ENCODE measurements at places on chromosomes 3 and 15. TPM values are rescaled to one million over a fixed set of nuclear protein-coding genes. Genes with fewer than 3 reads are reported as not detected.
A peak's percentile ranks its signal among the peaks of the same experiment; 100 is the strongest.

DNA sequence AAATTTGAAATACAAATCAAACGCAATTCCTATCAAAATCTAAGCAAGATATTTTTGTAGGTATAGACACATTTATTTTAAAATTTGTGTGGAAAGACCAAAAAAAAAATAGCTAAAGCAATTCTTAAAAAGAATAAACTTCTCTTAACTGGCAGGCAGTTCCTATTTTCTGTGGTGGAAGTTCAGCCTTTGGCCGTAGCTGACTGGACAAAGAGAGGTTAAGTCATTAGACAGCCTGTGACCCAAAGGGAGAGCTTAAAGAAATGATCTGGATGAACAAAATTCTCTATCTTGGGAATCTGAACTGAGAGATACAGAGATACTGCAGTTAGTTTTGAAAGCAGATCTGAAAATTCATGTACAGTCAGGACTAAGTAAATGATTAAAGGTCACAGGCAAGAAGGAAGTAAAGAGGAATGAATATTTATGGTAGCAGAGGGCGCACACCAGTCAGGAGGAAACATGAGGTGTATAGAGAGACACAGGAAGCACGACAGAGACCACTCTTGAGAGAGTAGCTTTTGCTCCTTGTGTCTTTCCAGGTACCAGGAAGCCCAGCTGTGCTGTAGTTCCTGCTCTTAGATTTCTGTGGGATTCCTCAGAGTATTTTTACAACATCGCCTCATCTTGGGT is 57.5 kb downstream of the TPRG1 start:
- no peak for DNase-seq

Gene FAN1
- 16.9 TPM for total RNA-seq

Gene MME
- total RNA-seq: 18.4 TPM

- no peak for DNase-seq
Measured at GRCh38 chr15:64247535-64247905, 84.7 kb upstream of the PPIB start.

- no peak for DNase-seq
Measured at GRCh38 chr3:108590460-108590859, 938 bp downstream of the DZIP3 start.

- DNase-seq: no peak
Measured at GRCh38 chr15:94582368-94582767, 351.0 kb downstream of the MCTP2 start.

Gene GOLGA8S
- total RNA-seq: not detected

Gene CCR9
- not detected for total RNA-seq

- no peak for DNase-seq
Measured at GRCh38 chr3:10354361-10355015, 33.6 kb upstream of the SEC13 start.

DNA sequence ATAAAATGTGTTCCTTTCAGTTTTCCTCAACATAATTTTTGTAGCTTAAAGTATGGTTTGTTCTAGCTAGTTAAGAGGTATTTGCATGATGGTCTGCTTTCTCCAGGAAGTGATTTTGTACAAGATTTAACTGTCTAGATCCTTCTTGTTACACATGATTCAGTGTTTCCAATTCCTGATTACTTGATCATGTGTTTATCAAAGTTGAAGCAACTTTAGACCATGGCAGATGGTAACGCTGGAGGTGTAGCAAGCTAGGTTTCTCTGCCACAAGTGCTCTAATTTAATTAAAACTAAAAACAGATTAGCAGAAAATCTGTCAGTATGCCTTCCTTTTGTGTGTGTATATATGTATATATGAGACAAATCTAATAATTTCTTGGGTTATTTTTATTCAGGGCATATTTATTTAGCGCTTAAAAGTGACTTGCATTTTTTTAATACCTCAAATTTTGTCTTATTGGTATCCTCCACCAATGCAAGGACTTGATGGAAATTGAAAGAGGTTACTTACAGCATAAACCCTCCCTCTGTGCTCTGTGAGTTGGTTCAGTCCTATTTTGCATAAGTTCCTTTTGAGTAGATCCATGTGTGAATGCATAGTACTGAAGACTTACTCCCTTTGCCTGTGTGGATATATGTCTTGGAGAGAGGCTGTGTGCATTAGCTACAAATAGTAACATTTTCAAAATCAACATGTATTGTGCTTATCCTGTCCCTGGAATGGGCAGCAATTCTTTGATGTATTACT is 157.3 kb upstream of the CGNL1 start:
- no peak for DNase-seq

GRCh38 chr3:64058566-64058965 is 35.3 kb upstream of the PSMD6 start:
- DNase-seq: no peak

Gene LNP1
- total RNA-seq: 4.4 TPM

Gene DPPA2
- total RNA-seq: not detected

Gene C3orf22
- total RNA-seq: not detected

DNA sequence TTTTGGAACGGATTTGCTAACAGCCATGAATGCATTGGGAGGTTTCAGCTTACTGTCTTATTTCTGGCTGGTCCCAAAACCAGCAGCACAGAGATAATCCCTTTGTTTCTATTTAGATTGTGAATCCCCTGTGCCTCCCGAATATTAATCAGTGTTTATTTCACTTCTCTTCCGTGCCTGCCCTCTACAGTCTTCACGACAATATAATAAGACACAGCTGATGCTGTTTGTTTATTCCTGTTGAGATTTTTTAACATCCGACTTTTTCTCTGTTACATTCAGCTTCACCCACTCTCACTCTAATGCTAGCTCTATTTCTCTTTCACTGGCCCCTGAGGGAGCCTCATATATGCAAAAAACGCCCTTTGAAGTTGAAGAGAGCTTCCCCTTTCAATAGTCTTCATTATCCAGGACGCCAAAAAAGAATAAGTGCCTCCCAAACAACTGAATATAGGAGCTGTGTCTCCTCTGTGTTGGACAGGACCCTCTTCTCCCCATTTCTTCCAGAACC is 995.3 kb downstream of the ROBO2 start:
- no peak for DNase-seq

DNA sequence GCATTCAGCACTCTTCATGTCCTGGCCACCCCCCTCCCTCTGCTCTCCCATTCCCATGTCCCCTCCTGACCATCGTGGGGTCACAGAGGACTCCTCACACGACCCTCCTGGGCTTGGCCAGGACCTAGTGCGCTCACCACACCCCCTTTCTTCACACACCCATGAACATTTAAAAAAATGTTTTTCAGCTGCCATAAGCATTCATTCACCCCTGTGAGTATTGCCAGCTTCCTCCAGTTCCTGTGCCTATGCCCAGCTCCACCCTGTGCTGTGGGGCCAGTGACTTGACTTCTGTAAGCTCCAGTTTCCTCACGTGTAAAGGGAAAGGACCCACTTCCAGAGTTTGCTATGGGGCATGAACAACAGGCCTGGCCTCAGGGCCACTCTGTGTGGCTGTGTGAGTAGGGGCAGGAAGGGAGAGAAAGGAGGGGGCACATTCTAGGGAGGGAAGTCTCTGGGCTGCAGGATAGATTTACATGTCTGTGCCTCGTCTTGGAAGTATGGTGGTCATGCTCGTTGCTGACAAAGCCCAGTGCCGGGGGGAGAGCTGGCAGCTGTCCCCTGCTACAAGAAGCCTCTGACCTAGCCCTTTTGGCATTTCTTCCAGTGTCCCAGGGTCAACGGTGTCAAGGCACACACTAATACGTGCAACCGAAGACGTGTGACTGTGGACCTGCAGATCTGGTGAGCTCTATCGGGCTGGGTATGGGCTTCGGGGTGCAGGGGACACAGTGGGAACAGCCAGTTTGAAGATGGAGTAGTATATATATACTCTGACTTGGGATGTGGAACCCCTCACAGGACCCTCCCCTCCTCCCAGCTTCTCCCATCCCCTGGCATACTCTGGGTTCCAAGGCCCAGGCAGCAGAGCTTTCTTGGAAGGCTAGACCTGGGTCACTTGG is 22.8 kb downstream of the ESYT3 start:
- DNase-seq: no peak

- no peak for DNase-seq
Measured at GRCh38 chr3:172323894-172324610, 124.2 kb downstream of the GHSR start.

Gene AP3B2
- total RNA-seq: 3.7 TPM

GRCh38 chr3:30805695-30806094 is 88.8 kb downstream of the GADL1 start:
- DNase-seq: no peak

GRCh38 chr15:65027593-65027992 is 1.8 kb downstream of the MTFMT start:
- DNase-seq: no peak

DNA sequence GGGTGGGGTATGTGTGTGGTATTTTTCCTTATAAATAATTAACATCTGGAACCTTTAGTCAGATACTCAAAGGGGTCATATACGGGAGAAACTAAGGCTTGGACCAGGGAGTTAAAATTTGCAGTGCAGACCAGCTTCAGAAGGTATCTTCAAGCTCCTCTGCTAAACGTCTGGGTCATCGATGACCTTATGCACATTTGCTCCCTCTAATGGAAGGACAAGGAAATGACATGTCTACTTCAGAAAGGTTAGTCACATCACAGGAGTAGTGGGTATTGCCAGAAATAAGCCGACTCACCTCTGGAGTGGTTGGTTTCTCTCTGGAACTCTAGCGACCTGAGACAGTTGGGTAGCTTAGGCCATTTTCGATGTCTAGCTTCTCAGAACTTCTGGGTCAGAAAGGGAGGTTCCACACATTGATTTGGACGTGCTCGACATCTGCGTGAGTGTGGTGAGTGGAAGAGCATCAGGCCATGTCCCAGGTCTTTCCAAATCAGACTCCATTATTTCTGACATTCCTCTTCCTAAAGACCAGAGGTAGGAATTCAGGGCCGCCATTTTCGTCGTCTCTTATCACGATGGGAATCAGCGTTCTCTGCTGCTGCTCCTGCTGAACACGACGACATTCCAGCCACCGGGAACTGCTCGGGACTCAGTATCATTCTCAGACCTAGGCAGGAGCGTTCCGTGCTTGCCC is 31.8 kb upstream of the RASA2 start:
- DNase-seq: no peak

- DNase-seq: no peak
Measured at GRCh38 chr3:151379083-151379734, 5.3 kb downstream of the P2RY12 start.

DNA sequence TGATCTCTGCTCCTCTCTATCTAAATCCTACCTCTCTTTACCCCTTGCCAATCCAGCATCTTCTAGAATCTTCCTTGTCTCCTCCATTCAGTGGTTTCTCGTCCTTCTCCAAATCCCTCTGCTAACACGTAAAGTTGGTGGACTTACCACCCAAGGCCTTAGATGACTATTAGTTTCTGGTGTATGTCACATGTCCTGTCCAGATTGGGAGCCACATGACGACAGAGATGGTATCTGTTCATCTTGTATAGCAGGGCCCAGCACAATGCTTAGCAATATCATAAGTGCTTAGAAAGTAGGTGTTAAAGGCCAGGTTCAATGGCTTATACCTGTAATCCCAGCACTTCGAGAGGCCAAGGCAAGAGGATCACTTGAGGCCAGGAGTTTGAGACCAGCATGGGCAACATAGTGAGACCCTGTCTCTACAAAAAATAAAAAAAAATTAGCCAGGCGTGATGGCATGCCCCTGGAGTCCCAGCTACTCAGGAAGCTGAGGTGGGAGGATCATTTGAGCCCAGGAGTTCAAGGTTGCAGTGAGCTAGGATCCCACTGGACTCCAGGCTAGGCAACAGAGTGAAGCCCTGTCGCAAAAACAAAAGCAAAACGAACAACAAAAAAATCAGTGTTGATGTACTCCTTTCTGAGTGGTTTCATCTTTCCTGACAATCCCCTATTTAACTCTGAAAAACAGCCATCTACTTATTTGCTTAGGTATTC is 81.8 kb downstream of the HMG20A start:
- DNase-seq: peak; percentile 49

DNA sequence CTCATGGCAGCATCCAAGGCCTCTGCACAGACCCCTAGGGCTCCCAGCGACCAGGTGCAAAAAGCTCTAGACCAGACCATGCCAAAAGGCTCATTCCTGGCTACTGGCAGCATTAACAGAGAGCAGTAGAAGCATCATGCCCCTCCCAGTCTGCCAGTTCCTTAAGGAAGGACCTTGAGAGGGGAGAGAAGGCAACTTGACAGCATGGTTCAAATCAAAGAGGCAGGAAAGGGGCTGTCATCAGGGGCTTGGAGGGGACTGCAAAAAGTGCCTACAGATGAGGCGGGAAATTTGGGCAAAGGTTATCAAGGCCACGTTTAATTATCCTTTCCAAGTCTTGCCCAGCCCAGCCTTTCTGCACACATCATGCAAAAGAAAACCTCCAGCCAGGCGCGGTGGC is 64.7 kb downstream of the SSUH2 start:
- peak; percentile 70 for DNase-seq

Gene CAV3
- total RNA-seq: not detected

Gene ZNF860
- total RNA-seq: 2.0 TPM

GRCh38 chr3:38986901-38987300 is 64.8 kb downstream of the SCN11A start:
- DNase-seq: no peak

Gene IMP3
- 109 TPM for total RNA-seq

- DNase-seq: no peak
Measured at GRCh38 chr15:35043373-35044095, 41.6 kb downstream of the NANOGP8 start.

Gene GATM
- 50.1 TPM for total RNA-seq

GRCh38 chr15:56798639-56799038 is 65.3 kb upstream of the ZNF280D start:
- DNase-seq: no peak

Gene MUC20
- 23.8 TPM for total RNA-seq

- peak; percentile 96 for DNase-seq
Measured at GRCh38 chr3:87227104-87227834, at the start of gene CHMP2B. TSS of gene CHMP2B (plus strand) at chr3:87227309. CDS start at chr3:87227523, 214 bp downstream.

DNA sequence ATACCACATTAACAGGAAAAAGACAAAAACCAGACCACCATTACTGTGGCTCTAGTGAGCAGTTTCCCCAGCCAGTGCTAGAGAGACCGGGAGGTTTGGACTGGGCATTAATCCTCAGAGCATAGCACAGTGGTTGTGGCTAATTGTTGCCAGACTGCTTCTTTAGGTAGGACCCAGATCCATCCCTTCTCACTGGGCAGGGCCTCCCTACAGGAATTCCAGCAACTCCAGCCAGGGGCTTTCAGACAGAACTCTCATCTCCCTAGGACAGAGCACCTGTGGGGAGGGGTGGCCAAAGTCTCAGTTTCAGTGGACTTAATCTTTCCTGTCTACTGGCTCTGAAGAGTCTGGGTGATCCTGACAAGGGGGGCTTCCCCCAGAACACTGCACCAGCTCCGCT is 759.6 kb downstream of the SQOR start:
- DNase-seq: no peak

Gene FAM240A
- total RNA-seq: not detected

GRCh38 chr3:13650210-13651056 is 101.5 kb downstream of the FBLN2 start:
- no peak for DNase-seq

GRCh38 chr15:56824175-56824574 is 90.9 kb upstream of the ZNF280D start:
- DNase-seq: no peak

Gene KLHL24
- total RNA-seq: 53.5 TPM

GRCh38 chr3:20320489-20320888 is 134.5 kb upstream of the SGO1 start:
- no peak for DNase-seq

GRCh38 chr3:179026636-179027035 is 45.0 kb downstream of the ZMAT3 start:
- DNase-seq: no peak

GRCh38 chr3:50264383-50264963 is 4.5 kb upstream of the SEMA3B start:
- no peak for DNase-seq

Data from vagina (tissue), 2 donors.